ENCODE measurements at places on chromosomes 2 and 18.

DNA sequence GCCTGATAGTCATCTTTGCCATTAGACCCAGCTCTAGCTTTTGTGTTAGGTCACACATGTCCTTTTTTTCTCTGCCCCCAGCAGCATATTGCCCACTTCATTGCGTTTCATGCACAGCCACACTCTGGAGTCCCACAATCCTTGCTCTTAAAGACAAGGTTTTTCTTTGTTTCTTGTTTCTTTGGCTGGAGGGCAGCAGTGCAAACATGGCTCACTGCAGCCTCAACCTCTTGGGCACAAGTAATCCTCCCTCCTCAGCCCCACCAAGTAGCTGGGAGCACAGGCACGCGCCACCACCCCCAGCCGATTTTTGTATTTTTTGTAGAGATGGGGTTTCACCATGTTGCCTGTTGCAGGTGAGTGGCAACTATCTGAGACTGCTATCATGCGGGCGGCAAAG, 16.9 kb upstream of the PAPOLG start:
- DNase-seq: no peak

DNA sequence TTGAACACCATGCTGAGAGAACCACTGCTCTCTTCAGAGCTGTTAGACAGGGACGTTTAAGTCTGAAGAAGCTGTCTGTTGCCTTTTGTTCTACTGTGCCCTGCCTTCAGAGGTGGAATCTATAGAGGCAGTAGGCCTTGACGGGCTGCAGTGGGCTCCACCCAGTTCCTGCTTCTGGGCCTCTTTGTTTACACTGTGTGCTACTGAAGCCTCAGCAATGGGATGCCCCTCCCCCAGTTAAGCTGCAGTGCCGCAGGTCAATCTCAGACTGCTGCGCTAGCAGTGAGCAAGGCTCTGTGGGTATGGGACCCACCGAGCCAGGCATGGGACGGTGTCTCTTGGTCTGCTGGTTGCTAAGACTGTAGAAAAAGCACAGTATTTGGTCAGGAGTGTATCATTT, 162.3 kb upstream of the NXPH2 start:
- DNase-seq: no peak

- DNase-seq: no peak
Observed at GRCh38 chr18:37426586-37426985, 139.0 kb downstream of the CELF4 start.

DNA sequence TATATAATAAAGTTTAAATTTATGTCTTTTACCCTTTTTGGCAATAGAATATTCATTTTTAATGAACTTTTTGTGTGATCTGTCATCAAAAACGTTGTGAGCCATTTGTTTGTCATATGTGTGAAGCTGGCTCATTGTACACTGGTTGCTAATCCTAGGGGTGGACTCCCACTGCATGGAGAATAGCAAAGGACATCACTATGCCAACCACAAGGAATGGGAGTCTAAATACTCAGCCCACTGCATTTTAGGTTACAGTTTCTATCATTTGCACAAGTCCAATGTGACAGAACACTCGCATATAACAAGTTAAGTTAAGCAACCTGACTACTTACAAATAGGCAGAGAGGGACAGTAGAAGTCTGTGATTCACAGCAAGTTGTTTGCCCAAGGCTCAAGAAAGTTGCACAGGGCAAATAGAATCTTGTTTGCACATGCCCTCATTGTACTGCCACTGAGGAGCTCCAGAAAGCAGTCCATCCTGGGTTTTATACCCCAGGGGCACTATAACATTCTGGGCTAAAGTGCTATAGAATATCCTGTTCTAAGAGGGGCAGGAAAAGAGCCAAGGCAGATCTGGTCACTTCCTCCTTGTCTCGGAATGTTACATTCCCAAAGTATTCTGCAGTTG, 545.9 kb upstream of the GCFC2 start:
- DNase-seq: no peak

DNA sequence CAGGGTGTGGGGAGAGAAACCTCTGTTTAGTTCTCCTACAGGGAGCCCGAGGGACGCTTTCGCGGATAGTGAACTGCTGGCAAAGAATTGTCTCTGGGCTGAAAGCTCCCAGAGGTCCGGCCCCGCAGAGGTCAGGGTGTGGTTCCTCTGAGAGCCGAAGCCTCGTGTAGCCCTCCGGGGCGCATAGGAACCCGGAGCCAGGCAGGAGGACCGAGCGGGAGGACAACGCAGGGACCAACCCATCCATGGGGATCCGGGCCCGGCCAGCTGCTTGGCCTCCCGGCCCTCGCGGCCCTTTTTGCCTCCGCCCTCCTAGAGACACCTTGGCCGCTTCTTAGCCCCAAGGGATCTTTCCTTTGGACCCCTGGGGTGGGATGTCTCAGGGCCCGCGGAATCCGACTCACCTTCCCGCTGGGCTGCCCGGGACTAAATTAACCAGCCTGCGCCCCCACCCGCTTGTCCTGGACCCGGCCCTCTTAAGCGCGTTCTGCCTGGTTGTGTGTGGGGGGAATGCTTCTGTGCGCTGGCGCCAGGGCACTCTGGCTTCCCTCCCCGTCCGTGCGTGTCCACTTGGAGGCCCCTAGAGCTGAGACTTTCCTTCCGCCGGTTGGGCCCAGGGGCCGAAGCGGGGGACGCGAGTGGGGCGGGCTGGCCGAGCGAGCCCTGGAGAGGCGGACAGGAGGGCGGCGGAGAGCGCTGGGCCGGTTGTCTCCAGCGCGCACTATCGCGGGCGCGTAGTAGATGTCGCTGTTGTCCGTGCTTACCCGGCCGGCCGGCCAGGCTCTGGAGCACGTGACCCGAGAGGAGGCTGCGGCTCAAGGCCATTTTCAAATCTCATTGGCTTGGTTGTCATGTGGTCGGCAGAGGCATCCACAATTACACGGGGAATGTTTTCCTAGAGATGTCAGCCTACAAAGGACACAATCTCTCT, at the start of gene HOXD10:
TSS of gene HOXD10 (plus strand) at position 896 of the 931 bp plus-strand sequence. CDS start 56 bp downstream, outside the sequence.
- no peak for DNase-seq

DNA sequence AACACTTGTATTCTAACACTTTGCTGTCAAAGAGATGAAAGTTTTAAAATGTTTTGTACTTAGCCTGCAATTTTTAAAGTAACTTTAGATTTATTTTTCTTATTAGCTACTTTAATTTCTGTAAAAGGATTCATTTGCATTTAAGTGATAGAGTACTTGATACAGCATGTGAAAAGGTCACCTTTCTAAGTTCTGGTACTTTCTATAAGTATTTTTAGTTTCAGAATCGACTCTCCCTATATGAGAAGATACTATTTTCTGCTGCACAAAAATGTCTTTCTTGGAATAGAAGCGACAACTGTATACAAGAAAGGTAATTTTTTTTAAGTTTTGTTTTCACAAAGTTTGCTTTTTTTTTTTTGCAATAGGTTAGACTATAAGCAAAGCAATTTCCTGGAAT, 72.9 kb downstream of the METTL8 start:
- DNase-seq: no peak

DNA sequence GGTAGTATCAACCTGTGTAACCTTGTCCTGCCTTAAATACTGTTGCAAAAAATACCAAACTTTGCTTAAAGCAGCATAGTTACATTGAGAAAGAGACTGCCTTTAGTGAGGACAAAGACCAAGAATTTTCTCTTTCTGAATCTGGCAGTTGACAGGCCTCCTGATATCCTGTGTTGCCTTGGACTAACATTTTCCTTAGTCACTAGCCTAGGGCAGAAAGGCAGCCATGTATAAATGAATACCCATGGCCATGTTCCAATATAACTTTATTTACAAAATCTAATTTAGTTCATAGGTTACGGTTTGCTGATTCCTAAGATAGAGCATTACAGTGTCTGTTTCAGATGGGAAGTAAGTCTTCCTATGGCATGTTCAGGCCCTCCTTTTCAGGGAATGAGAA, 895.4 kb downstream of the CNTNAP5 start:
- no peak for DNase-seq

- DNase-seq: peak; percentile 62
Observed at GRCh38 chr2:169131587-169132512, 62.5 kb downstream of the DHRS9 start.

- peak; percentile 94 for DNase-seq
Observed at GRCh38 chr2:181038796-181039195, 58.4 kb downstream of the UBE2E3 start.

GRCh38 chr2:211387734-211388133, 831.3 kb downstream of the CPS1 start:
- no peak for DNase-seq

DNA sequence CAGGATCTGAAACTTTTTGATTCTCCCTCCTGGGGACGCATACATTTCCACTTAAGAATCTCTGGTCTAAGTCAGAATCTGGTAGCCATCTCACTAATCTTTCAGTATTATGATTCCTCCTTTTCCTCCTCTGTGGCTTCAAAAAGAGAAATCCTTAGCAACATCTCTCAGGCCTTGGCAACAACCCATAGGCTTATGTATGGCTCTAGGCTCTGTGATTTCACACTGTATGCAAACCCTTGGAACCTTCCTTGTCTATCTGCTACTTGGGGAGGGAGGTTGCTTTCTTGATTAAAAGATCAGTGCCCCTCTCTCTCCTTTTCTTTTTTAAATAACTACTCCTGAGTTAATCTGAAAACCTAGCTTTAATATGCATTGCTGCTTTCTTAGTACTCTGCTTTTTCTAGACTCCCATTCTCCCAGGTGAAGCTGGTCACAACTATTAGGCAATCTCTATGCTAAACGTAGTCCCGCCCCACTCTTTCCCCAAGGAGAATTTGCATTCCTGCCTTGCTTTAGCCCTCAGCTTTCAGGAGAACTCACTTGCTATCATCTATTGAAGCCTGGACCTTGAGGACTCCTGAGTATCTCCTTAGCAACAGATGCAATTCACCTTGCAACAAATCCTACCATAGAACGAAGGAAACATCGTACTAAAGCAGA, 72.2 kb upstream of the L3MBTL4 start:
- DNase-seq: no peak

- DNase-seq: no peak
Observed at GRCh38 chr2:33062665-33063250, 116.0 kb downstream of the LTBP1 start.

- DNase-seq: no peak
Observed at GRCh38 chr2:48626047-48626446, 8.4 kb downstream of the GTF2A1L start.

DNA sequence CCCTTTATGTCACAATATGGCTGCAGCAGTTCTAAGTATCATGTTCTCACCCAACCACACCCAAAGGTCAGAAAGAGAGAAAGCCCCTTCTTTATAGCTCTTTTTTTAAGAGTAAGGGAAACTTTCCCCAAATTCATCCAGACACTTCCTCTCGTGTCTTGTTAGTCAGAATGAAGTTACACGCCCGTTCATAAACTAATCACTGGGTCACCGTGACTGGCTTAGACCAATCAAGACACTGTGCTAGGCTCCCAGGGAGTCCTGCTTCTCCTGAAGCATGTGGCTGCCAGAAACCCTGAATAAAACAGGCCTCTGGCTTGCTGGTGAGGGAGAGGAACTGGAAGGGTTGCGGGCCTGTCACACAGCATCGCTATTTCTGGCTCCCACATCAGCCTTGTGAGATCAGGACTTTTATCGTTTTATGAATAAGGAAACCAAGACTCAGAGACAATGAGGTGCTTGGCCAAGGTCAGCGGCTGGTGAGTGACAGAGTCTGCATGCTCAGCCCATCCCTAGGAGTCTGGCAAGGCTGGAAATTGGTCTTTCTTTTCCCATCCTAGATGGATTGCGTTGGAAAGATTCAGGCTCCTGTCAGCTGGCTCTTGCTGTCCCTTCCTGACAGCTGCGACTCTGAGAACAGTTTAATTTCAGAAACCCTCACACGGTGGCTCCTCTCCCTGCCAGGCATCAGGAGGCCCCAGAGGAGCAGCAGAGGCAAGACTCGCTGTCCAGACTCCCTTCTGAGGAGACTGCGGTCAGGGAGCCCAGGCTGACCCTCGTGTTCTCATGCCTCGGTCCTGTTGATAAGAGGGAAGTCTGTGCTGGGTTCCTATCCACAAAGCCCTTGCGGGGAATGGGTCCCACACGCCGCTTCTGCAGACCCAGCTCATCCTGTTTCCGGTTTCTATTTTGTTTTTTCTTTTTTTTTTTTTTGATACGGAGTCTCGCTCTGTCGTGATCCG, 104.5 kb upstream of the TAF1B start:
- no peak for DNase-seq

DNA sequence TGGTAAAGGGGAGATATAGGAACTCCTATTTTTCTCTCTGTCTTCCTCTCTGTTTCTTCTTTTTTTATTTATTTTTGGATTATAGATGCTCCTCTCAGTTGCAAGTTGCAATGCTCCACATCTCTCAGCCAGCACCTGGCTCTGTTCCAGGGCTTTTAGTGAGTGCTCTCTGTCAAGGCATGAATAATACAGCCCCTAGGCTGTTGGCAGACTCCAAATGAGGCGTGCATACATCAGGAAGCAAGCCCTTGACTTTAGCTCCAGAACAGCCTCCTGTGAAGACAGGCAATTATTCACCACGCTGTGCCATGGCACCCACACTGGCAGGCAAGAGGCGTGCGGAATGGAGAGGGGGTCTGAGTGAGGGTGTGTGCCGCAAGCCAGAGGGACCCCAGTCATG, 228.1 kb upstream of the PXDN start:
- DNase-seq: no peak

- no peak for DNase-seq
Observed at GRCh38 chr2:112026509-112026908, 28.6 kb upstream of the TMEM87B start.

DNA sequence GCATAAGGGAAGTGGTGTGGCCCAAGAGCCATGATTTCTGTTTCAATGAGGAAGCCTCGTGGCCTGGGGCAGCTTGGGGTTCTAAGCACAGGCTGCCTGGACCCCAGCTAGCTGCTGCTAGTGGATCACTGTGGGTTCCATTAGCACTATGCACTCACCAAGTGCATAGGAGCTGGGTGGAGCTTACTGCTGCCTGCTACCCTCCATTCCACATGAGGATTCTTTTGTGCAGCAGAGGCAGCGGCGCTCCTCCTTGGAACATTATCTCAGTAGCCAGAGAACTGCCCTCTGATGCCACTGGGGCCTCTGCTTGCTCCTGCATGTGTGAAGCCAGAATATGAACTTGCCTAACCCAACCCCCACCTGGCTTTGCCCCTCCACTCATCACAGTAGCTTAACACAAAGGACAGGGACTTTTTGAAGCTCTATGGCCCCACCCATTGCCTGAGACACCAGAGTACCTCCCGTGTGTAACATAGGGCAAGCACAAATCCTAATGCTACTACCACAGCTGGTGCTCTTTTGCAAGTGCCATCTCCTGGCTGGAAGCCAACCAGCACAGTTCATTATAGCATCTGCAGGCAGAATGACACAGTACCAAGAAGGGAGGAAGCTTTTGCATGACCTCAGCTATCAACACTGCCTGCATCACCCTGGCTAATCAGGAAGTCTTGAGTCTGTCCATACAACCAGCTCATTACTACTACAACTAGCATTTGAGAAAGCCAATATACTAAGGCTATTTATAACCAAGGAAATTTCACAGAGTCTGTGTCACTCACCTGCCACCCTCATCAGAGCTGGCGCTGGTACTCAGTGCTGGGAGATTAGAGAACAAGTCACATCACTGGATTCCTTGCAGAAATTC, 297.0 kb upstream of the GULP1 start:
- DNase-seq: peak; percentile 44

Data from HCEC 1CT (cell line).